Neural crest cell (in vitro differentiated cells): ENCODE measurements at places on chromosomes 2 and 18. TPM values are rescaled to one million over a fixed set of nuclear protein-coding genes. Genes with fewer than 3 reads are reported as not detected.

GRCh38 chr2:152189622-152190495 lies 14.3 kb upstream of the STAM2 start:
- peak; percentile 22 for DNase-seq

RNU2-63P gene
- 24.6 and 25.1 TPM in 2 replicates for total RNA-seq

DNA sequence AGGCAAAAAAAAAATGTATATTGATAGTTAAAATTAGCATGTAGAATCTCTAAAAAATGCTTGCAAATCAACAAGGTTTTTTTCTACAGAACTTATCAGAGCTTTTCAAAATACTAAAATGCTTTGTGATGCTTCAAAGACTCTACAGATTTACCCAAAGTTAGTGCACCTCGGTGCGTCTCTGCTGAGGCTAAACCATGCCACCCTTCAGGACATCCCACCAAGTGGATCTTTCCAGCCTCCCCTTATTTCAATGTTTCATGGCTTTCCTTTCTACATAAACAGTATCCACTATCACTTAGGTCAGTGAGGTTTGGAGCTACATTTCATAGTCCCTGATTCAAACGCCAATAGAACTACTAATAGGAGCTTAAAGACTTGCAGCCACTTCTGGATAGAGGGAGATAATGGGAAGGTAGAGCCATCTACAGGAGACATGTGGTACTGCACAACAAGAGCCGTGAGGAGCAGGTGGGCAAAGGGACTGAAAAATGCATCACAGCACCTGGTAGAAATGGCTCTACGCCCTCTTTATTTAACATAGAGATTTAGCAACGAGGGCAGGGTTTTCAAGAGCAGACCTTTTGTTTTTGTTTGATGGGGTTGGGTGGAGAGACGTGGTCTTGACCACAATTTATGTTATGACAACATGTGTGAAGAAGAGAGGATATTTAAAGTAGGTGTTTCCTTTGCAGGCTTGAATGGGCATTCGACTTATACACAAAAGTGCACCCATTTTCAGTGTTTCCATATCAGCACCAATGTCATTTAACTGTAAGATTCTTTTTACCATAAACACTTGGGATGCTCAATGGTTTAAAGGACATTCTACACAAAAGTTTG lies 56.1 kb upstream of the SLC35G4 start:
- peak; percentile 59 for DNase-seq

GRCh38 chr2:108629417-108629816 lies 89.9 kb upstream of the RANBP2 start:
- no peak for DNase-seq

IL36RN gene
- total RNA-seq: not detected in 2 replicates

- DNase-seq: no peak
Measured at GRCh38 chr2:43458014-43458628, 137.7 kb downstream of the THADA start.

- no peak for DNase-seq
Measured at GRCh38 chr18:60656553-60656952, 284.0 kb upstream of the MC4R start.

GRCh38 chr2:193690572-193690971 lies 1495.8 kb upstream of the TMEFF2 start:
- no peak for DNase-seq

DNA sequence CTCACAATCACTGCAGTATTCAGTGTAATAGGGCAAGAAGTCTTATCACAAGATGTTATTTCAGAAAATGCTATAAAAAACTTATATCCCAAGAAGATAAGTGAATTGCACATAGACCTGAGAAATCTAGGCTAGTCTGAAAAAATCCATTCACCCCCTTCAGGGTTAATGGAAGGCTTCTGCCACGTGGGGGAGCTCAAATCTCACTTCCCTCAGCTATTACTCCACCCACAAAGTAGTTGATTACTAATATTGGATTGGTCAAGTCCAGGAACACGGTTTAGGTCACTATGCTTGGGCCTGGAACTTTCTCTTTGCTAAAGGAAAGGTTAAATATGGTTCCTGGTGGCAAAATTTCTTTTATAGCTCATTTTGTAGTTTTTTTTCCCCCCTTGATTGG lies 51.2 kb upstream of the ADAM23 start:
- peak; percentile 18 for DNase-seq

ATAD2B gene
- total RNA-seq: 29.4 and 32.9 TPM in 2 replicates

RAD51AP2 gene
- 0.16 and 0.23 TPM in 2 replicates for total RNA-seq

GRCh38 chr18:42948831-42949230 lies 166.7 kb downstream of the RIT2 start:
- DNase-seq: no peak

MYO7B gene
- total RNA-seq: 0.28 TPM in 1 of 2 replicates, not detected in the other

C2orf78 gene
- total RNA-seq: not detected in 2 replicates

KDM3A gene
- total RNA-seq: 51.2 and 55.4 TPM in 2 replicates

SLC19A3 gene
- 0.54 and 1.1 TPM in 2 replicates for total RNA-seq

DOK6 gene
- 3.6 and 4.0 TPM in 2 replicates for total RNA-seq

CNDP1 gene
- 0.56 and 0.59 TPM in 2 replicates for total RNA-seq

- no peak for DNase-seq
Measured at GRCh38 chr2:84556190-84556589, 39.9 kb downstream of the DNAH6 start.

TSPYL6 gene
- total RNA-seq: not detected in 2 replicates

DNA sequence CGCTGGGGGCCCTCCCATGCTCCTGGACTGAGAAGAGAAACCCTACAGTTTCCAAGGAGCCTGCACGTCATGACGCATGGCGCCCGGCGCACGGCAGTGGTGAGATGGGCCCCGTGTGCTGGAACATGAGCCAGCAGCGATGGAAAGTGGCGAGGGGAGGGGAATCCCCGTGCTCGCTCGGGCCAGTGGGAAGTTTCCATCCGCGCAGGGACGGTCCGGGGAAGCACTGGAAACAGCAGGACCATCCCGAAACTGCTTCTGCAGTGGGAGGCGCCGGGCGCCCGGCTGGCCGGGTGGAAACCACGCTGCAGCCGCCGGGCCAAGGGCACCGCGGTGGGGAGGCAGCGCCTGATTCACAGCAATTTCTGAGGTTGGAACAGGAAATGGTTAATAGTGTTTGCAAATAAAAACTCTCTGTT lies 4.9 kb upstream of the PDCD1 start:
- DNase-seq: no peak

PEX13 gene
- total RNA-seq: 25.2 and 26.9 TPM in 2 replicates

DNA sequence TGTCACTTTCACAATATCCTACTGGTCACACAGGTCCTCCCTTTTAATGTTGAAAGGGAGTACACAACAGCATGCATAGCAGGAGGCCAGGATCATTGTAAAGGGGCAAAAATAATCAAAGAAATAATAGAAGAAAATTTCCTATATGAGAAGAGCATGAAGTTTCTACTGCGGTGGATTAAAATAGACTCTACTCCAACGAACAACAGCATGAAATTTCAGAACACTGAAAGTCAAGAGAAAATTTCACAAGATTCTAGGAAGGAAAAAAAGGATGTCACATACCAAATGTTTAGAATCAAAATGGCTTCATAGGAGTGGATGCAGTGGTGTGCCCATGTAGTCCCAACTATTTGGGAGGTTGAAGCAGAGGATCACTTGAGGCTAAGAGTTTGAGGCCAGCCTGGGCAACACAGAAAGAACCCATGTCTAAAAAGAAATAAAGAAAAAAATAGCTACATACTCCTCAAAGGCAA lies 72.0 kb upstream of the EPAS1 start:
- no peak for DNase-seq

DNA sequence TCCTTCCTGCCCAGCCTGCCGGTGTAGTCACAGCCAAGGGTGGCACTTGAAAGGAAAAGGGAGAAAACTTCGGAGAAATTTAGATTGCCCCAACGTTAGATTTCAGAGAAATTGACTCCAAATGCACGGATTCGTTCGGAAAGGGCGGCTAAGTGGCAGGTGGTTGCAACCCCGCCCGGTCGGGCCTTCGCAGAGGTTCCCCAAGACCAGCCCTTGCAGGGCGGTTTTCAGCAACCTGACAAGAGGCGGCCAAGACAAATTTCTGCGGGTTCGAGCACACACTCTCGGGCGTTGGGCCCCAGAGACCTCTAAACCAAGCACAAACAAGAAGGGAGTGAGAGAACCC lies 4.8 kb downstream of the ONECUT2 start:
- no peak for DNase-seq

DNA sequence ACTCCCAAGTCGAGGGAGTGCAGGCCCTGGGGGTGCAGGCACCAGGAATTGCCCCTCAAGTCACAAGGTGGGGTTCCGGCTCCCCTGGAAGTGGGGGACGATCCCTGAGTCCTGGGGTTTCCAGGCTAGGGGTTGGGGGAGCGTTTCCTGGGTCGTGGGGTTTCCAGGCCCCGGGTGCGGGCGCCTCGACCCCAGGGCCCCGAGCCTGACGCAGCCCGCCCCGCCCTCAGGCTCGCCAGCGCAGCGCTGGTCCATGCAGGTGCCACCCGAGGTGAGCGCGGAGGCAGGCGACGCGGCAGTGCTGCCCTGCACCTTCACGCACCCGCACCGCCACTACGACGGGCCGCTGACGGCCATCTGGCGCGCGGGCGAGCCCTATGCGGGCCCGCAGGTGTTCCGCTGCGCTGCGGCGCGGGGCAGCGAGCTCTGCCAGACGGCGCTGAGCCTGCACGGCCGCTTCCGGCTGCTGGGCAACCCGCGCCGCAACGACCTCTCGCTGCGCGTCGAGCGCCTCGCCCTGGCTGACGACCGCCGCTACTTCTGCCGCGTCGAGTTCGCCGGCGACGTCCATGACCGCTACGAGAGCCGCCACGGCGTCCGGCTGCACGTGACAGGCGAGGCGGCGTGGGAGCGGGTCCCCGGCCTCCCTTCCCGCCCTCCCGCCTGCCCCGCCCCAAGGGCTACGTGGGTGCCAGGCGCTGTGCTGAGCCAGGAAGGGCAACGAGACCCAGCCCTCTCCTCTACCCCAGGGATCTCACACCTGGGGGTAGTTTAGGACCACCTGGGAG lies 12.0 kb downstream of the SIGLEC15 start:
- peak; percentile 53 for DNase-seq

DNA sequence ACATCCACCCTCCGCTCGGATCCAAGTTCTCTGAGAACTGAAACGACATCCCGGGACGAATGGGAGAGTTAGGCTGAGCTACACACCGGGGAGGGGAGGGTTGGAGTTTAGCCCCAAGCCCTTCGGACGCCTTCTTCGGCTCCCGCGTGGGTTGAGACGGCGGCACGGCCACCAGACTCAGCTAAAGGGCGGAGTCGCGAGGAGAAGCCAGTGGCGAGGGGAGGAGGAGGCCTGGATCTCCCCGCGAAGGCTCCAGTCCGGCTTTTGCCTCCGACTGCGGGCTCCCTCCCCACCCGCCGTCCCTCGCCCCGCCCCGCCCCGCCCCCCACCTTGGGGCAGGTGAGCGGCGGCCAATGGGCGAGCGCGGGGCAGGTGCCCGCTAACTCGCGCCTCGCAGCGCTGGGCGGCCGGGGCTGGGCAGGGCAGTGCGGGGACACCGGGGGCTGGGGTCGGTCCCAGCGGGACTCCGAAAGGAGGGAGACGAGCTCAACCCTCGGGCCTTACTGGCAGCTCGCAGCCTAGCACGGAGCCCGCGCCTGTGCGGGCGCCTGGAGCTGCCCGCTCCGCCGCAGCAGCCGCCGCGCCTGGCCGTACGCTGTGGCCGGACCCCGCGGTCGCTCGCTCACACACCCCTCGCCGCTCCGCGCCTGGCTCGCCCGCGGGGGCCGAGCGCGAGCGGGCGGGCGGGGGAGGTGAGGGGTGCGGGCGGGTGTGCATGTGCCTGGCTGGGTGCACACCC lies at the start of gene EMX1:
EMX1 (plus strand) TSS at position 382 of the 739 bp plus-strand sequence; CDS start at position 716, 334 bp downstream.
- DNase-seq: peak; percentile 20

DNA sequence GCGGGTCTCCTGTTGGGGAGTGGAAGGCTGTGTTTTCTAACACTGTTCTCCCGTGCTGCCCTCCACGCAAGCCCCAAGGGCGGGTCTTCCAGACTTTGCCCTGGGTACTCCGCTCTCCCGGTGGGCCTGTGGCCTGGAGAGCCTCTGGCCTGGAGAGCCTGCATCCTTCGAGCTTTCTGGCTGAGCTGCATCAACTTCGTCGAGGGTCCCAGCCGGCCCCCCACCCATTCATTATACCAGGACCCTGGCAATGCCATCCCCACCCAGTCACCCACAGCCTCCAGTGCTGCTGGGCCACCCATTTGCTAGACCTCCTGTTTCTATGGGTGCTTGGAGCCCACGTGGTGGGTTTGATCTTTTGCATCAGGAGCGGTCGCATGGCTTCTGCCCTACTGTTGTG lies 102.2 kb downstream of the PTGR3 start:
- no peak for DNase-seq

GRCh38 chr2:9095226-9095625 lies 91.7 kb upstream of the MBOAT2 start:
- no peak for DNase-seq

GRCh38 chr2:46053564-46053963 lies 243.6 kb upstream of the EPAS1 start:
- no peak for DNase-seq

DNA sequence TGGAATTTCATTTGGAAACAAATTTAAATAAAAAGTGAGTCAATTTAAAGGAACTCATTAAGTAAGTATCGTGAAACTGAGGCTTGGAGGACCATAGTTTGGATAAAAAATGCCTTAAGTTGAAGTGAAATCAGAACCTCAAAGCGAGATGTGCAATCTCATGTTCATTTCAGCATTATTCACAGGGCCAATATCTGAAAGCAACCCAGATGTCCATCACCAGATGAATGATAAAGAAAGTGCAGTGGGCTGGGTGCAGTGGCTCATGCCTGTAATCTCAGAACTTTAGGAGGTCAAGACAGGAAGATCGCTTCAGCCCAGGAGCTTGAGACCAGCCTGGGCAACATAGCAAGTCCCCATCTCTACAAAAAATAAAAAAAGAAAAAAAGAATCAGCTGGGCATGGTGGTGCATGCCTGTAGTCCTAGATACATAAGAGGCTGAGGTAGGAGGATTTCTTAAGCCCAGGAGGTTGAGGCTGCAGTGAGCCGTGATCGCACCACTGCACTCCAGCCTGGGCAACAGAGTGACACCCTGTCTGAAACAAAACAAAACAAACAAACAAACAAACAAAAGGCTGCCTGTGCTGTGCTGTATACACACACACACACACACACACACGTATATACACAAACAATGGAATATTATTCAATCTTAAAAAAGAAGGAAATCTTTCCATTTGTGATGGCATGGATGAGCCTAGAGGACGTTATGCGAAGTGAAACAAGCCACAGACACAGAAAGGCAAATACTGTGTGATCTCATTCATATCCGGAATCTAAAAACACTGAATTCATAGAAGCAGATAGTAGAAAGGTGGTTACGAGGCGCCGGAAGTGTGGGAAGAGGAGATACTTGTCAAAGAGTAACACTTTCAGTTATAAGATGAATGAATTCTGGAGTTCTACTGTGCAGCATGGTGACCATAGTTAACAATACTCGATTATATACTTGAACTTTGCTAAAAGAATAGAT lies 14.5 kb downstream of the SH3RF3 start:
- no peak for DNase-seq

GRCh38 chr18:64180171-64180570 lies 31.3 kb upstream of the LINC00305 start:
- no peak for DNase-seq

DNA sequence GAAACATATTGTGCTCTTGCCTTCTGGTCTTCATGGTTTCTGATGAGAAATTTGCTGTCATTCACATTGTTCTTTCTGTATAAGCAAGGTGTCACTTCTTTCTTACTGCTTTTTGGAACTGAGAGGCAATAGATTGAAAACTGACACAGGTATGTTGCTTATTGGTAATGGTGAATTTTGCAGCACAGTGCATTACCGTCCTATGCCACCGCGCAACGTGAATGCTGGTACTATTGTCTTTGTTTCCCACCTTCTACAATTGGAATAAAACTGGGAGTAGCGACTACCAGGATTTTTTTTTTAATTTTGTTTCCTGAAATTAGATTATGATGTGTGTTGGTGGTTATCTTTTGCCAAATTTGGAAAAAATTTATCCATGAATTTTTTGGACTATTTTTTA lies 11.4 kb downstream of the XIRP2 start:
- DNase-seq: no peak

GRCh38 chr2:929011-929735 lies 21.5 kb upstream of the SNTG2 start:
- no peak for DNase-seq

- DNase-seq: no peak
Measured at GRCh38 chr18:10111191-10111590, 197.4 kb downstream of the VAPA start.
